Sciatic nerve (tissue), 2 donors: ENCODE measurements at places on chromosomes 12 and 14. TPM values are rescaled to one million over a fixed set of nuclear protein-coding genes. Genes with fewer than 3 reads are reported as not detected.

GRCh38 chr14:22994762-22995275 lies 12.5 kb upstream of the AJUBA start:
- no peak for DNase-seq

GRCh38 chr14:54931598-54932340 lies 29.1 kb upstream of the GCH1 start:
- no peak for DNase-seq

The LTB4R2 gene
- total RNA-seq = 5.6 TPM

The NGB gene
- not detected for total RNA-seq

The HOXC12 gene
- total RNA-seq = 0.22 TPM
